ENCODE measurements at places on chromosomes 7 and 10.

DNA sequence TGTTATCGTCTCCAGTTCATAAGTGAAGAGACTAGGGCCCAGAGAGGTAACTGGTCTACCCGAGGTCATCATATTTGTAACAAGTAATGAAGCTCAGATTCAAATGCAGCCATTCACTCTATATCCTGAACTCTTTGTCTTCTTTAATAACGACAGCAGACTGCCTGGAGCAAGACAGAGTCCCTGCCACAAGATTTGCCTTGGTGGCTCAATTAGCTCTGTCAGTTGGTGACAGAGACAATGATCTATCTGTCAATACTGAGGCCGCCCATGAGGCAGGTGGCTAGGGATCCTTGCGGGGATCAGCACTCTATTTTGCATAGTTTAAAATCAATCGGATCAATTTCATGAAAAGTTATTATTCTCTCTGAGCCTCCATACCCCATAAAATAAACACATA lies 43.9 kb downstream of the SH3PXD2A start:
- no peak for DNase-seq

DNA sequence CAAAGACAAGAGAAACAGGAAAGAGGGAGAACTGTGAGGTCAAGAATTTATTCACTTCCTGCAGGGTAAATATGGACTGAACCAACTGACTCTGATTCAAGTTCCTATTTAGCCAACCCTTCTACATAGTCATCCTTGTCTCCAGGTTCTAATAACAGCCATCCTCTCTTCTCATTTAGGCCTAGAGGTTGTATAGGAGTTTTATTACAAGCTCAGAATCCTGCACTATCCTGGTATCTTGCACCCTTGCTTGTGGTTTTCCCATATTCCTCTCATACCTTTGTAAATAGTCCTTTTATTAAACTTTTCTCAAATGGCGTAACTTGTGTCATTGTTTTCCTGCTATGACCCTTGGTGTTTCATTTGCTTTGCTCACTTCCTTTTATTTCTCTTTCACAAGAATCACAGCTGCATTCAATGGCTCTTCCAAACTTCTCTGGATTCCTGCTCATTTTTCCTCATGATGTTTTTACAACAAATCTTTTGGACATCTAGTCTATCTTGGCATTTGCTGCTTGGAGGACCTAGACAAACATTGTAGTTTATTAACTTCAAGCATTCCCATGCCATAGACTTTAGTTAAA lies 12.4 kb upstream of the OR2A5 start:
- no peak for DNase-seq

DNA sequence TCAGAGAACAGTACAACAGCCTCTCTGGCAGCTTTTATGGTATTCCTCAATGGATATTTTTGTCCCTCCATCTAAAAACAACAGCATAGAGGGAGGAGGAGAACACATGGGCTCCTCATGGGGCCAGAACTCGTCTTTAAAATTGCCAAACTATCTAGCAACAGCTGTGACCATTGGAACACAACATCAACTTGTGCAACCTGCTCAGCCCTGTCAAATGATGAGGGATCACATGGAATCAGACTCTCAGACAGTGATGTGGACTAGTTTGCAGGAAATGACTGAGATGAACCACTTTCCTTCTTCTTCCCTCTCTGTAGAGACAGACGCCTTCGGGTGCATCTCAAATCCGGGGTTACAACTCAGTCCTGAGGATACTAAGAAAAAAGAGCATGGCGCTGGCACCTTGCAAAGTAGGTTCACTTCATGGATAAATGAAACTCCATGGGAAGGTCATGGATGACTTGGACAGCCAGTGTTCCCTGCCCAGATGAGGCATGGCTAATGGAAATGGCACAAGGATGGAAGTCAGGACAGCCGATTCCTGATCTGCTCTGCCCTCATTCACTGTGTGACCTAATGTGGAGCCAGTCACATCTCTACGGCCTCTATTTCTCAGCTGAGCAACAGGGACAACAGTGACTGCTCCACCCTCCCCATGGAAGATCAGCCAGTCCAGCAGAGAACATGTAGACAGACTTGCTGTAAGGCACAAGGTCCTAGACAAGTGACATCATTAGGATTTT lies 24.6 kb upstream of the DGKI start:
- DNase-seq: no peak

DNA sequence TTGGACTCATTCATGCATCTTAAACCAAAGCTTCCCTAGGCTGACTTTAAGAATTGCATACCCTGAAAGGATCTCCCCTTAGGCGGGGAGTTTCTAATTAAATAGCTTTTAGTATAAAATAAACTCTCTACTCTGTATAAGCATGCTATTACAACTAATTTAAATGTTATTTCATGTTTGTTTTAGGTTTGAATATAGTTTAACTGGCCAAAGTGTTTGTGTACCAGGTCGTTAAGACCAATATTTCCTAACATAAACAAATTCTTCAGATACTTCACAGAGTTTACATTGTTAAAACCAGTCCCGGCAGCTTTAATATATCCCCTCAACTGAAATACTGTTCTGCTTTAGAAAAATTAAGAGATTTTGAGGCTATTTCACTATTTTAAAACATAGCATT lies 2.3 kb downstream of the GLI3 start:
- DNase-seq: no peak

- no peak for DNase-seq
Measured at GRCh38 chr10:8242295-8242872, 187.9 kb downstream of the GATA3 start.

- DNase-seq: no peak
Measured at GRCh38 chr10:61882621-61883370, 18.7 kb upstream of the ARID5B start.

DNA sequence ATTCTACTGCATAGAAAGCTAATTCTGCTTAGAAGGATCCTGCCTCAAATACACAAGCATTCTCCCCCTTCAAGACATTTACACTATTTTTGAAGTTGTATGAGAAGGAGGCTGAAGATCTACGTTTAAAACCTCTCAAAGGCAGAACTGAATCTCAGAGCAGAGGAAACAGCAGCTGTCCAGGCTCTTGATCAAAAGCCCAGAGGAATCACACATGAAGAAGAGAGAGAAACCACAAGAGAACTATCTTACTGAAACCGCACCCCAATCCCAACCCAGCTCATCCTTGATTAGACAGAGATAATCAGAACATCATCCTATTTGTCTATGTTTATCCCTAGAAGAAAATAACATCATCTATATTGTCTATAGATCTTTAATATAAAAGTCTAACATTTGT lies 2.2 kb upstream of the DNAJC1 start:
- no peak for DNase-seq

DNA sequence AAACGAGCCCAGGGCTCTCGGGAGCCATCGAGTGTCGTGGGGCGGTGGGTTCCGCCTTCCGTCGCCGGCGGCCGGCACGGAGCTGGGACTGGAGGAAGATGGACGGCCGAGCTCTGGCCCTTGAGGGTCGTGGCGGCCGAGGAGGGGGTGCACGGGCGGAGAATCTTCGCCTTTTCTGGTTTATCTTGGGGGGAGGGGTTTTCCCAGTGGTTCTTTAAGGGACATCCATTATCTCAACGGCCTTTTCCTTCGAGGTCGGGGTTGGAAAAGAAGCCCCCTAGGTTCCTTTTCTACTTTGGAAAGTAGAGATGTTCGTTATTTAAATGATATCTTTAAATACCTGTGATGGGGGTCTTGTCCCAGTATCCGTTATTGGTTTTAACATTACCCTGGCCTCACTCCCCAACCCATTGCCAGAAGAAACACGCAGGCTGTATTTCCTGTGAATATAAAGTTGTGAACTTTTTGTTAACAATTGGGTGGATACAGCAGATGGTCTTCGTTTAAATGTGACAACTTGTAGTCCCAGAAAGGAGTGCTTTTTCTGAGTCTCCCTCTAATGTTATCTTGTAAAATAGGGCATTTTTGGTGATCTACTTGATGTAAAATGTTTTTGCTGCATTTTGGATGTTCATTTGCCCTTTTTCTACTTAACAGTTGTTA lies 765 bp downstream of the CCAR1 start:
- no peak for DNase-seq

DNA sequence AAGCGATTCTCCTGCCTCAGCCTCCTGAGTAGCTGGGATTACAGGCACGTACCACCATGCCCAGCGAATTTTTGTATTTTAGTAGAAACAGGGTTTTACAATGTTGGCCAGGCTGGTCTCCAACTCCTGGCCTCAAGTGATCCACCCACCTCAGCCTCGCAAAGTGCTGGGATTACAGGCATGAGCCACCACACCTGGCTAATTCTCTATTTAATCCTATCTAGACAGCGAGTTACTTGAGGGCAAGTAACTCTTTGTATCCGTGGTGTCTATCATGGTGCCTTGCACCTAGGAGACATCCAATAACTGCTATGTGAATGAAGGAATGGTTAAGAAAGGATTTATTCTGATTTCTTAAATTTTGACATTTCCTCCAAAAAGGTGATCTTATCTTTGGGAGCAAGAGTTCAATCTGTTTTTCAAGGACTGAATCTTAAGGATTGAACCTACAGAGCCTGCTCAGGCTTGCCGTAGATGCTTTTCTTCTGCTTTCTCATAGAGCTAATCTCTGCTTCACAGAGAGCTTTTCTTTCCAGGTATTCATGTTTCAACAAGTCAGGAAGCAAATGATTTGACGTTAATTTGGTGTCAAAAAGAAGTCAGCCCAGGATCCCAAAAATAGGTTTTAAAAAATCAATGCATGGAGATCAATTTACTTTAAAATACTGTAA lies 101.6 kb downstream of the CUL2 start:
- no peak for DNase-seq

DNA sequence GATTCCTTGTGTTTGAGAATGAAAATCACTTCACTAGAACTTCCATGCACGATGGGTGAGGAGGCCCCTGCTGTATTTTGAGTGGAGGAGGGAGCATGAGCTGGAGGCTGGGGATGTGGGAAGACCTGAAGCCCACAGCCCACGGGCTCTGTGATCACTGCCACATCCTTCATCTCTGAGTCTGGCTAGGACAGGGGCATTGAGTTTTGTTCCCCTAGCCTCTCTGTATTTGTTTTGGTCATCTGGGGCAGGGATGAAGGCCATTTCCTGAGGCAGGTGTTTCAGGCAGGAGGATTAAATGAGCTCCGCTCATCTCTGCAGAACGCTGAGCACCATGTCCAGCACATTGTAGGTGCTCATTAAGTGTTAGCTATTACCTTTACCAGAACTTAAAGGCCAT lies 293.6 kb downstream of the GLRX3 start:
- DNase-seq: no peak

DNA sequence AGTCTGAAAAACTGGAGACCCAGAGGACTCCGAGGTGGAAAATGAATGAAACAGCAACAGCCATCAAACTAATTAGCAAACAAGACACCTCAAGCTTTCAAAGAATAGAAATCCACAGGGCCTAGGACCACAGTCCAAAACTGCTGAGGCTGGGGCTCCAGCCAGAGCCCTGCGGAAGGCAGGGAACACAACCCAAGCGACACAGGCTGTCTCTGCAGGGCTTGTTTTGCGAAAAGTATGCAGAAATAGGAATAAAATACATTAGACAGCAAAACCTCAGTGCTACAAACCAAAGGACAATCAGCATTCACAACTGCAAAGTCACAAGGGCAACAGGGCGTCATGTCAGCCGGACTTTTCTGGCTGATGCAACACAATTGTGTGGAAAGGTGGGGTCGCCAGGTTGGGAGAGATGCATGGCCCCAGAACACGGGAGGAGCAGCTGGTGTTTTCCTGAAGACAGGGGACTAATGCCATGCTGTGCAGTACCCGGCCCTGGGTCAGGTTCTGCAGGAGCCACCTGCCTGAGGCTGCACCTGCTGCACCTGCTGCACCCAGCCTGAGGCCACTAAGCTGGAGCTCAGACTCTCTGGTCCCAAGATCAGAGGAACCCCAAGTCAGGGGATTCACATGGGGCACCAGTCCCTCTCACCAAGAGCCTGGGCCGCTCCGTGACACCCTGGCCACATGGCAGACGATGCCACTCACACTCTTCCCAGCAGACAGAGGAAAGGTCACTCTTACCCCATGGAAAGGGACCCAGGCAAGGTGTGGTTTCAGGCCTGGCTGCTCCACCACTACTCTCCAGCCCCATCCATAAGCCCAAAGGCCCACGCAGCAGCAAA lies 74.2 kb downstream of the MAD1L1 start:
- no peak for DNase-seq

Measured in NCI-H187 (cell line).